ENCODE measurements at places on chromosomes 12 and 14.

DNA sequence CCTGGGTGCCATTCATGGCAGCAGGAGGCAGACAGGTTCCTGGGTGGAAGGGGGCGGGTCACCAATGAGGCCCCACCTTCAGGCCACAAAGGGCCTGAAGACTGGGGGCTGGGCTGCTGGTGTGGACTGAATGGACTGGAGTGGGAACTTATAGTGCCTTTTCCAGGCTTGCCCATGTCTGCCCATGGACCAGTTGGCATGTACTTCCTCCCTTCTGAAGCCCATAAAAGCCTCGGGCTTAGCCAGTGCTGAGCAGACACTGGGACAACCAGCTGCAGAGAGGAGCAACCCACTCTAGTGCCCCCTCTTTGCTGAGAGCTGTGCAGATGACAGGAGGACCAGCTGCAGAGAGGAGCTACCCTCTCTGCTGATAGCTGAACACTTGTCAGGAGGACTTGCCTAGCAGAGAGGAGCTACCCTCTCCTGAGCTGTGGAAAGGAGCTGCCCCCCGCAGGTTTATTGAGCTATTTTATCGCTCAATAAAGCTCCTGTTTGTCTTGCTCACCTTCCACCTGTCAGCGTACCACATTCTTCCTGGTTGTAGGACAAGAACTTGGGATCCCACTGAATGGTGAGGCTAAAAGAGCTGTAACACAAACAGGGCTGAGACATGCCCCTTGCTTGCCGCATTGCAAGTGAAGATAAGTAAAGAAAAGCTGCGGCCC, 34.0 kb downstream of the APAF1 start:
- no peak for DNase-seq

DNA sequence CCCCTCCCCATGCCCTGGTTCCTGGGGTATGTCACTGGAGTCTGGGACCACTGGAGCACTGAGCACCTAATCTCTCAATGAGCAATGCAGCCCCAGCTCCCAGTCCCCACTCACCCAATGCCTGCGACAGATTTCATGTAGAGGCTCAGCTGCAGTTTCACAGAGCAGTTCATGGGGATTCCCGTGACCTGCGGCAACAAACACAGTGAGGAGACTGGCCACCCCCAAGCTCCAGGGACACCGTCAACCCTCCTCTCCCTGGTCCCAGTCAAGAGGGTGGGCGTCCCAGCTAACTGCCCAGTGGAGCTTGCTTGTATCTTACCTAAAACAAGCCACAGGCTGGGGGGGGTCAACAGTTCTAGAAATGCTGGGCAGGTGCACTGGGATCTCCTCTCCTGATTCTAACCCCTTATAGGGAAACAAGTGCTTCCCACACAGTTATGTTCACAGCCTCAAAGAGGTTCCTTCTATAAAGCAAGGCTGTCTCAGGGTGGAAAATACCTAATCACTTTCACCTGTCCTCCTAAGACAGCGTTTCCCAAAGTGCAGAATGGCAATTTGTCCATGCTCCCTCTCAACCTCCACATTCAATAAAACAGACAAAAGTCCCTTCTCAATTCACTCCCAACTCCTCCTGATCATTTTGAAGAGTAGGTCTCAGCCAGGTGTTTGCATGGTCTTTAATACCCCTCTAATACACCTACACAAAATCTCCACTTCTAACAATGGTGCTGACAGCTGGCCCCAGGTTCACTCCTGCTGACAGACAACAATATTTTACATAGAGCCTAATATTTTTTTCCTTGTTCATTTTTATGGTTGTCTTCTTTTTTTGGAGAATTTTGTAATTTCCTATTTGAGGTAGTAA, 68.3 kb downstream of the SCARB1 start:
- DNase-seq: no peak

- DNase-seq: peak; percentile 84
Measured at GRCh38 chr12:57240066-57240921, 10.7 kb downstream of the STAC3 start.

DNA sequence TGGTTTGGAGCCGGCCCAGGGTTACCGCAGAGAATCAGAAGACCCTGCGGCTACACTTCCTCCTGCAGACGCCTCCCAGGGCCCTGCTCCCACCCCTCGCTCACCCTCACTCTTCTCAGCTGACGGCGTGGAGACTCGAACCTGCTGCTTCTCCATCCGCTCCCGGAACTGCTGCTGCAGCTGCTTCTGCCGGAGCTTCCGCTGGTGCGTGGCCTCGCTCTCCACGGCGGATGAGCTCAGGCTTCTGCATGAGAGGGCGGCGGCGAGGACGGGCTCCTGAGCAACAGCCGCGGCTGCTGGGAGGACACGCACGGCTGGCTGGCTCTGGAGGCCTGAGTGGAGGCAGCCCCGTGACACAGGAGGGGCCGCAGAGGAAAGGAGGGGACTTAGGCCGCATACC, 33.3 kb downstream of the RAD52 start:
- no peak for DNase-seq

GRCh38 chr12:1845886-1846285, 25.5 kb downstream of the LRTM2 start:
- DNase-seq: no peak

- no peak for DNase-seq
Measured at GRCh38 chr12:71243370-71243769, 85.6 kb upstream of the TSPAN8 start.

GRCh38 chr14:68796418-68797101, 3.7 kb upstream of the ZFP36L1 start:
- DNase-seq: no peak

DNA sequence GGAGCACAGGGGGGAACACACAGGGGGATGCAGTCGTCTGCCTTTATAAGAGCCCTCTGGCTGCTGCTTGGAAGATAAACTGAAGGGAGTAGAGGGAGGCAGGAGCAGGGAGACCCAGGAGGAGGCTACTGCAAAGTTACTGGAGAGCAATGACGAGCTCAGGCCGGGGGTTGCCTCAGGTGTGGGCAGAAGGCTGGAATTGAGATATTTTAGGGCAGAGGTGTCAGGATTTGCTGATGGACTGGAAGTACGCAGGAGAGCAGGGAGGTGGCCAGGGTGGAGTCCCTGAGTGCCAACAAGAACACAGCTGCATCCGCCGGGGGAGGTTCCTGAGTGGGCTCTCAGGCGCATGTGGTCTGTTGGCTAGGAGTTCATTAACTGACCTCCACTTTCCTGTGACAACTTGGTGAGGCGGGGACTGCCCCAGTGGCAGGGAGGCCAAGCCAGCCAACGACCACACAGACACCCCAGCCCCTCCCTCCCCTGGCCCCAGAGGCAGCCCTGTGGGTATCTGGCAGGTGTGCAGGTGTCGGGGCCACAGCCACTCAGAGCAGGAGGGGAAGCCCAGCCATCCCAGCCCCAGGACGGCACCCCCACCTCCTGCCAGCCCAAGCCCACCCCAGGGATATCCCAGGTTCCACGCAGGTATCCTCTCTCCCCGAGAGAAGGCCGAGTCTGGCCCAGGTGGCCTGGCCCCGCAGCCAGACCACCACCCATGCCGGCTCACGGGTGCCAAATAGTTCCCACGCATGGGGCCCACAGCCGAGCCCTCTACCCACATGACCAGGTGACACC, 85.4 kb downstream of the NCOR2 start:
- no peak for DNase-seq

DNA sequence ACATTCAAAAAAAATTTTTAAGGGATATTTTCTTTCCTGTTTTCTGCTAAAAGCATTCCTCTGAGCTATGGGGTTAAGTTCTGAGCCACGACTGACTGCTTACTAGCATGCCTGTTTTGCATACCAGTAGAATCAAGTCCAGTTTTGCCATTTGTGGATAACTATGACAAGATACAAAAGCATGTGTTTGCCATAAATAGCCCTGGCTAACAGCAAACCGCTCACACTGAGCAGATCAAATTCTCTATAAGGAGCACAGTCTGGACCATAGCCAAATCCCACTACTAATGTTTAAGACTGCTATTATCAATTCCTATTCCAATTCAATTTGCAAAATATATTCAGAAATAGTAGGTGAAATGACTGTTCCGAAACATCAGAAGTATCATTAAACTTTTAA, 3.2 kb downstream of the CFL2 start:
- peak; percentile 54 for DNase-seq

GRCh38 chr12:13082861-13083260, 20.6 kb downstream of the GSG1 start:
- no peak for DNase-seq

- no peak for DNase-seq
Measured at GRCh38 chr12:62925680-62926079, 9.3 kb downstream of the PPM1H start.

DNA sequence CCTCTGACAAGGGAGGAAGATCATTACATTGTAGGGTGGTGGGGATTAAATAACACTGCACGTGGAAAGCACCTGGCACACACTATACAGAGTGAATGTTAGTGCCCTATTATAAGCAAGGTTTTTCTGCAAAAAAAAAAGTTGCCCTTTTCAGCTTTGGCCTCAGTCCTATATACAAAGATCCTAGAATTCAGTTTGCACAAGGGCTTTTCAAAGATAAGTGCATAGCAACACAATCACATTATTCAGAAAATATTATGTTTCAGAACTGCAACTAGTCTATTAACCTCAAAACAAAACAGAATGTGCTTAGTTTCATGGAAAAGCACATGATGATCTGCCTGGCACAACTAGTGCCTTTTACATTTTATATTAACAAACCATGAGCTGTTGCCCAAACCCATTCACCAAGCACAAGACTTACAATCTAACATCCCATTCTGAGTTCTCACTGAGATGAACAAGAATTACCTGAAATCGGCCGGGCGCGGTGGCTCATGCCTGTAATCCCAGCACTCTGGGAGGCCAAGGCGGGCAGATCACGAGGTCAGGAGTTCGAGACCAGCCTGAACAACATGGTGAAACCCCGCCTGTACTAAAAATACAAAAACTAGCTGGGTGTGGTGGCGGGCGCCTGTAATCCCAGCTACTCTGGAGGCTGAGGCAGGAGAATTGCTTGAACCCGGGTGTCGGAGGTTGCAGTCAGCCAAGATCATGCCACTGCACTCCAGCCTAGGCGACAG, 1.8 kb downstream of the TM7SF3 start:
- DNase-seq: no peak

DNA sequence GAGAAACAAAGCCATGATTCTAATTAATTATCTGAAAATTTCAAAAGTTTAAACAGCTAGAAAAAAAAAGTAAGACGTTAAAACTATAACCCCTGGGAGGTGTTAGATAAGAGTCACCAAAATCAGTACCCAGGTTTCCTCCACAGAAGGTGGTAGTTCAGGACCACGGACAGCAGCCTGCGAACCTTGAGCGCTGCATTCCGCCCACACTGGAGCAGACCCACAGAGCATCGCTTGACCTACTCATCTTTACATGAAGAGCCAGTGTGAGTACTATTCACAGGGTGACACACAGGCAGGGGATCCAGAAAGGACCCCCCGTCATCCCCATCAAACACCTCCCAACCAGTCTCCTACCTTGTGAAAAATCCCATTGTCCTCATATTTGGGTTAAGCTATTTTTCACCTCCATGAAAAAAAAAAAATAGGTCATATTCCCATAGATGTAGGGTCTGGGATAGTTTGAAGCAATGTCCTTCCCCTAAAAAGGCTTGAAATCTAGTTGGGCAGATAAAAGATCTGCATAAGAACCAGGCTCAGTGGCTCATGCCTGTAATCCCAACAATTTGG, 8.8 kb upstream of the CHGA start:
- DNase-seq: no peak

DNA sequence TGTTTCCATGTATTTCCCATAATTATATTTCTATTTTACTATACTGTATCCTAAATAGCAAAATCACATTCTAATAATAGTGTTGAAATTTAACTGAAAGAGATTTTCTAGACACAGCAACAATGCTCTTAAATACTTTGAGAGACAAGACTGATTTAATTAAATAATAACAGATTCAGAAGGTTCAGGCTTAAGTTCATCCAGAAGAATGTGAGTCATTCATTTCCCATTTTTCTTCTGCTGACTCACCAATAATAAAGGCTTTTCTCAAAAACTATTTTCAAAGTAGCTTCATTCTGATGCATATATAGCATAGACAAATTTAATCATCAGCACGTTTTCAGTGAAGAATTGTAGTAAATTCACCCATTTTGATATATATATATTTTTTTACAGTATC, 481.4 kb downstream of the MDGA2 start:
- DNase-seq: no peak

DNA sequence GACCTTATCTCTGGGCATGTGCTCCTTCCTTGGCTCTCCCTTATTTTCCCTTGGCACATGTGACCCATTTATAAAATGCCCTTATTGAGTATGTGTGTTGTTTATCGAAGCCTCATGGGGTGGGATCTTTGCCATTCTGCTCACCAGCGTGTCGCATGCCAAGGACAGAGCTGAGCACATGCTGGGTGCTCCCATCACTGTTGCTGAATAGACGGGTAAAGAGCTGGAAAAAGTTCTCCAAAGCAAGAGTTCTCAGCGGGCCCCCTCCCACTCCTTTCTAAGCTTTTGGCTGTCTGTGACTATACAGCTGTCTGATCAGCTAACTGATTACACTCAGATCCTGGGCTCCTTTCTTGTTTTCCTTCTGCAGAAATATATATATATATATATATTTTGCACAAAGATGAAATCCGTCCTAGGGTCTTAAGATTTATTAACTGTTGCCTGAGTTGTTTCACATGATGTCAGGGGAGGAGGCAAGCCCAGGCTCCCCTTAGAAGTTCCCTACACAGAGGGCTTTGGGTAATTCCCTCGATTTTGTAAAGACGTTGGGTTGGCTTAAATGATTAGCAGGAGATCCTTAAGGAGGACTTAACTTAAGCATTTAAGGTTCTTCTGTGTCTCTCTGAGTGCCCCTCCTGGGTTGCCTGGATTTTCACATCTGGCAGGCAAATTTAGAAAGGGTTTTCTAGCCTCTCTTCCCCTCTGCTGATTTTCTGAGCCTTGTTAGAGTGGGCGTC, 71.6 kb downstream of the TMEM132C start:
- DNase-seq: no peak

DNA sequence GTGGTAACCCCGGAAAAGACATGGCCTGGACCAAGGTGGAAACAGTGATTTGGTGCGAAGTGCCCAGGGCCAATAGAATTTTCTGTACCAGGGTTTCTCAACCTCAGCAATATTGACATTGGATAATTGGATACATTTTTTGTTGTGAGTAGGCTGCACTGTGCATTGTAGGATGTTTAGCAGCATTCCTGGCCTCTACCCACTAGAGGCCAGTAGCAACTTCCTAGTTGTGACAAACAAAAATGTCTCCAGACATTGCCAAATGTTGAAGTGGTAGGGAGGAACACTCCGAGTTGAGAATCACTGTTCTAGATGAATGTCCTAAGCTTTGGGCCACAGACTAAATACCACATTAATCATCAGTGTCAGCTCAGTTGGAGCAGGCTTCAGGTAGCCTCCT, 6.2 kb upstream of the CGRRF1 start:
- DNase-seq: no peak

GRCh38 chr12:50635364-50635763, 128.5 kb upstream of the ATF1 start:
- DNase-seq: no peak

- DNase-seq: no peak
Measured at GRCh38 chr12:2432856-2433255, 361.9 kb upstream of the FKBP4 start.

All from NCI-H345 (cell line).